ENCODE measurements at places on chromosomes 5 and 9.

DNA sequence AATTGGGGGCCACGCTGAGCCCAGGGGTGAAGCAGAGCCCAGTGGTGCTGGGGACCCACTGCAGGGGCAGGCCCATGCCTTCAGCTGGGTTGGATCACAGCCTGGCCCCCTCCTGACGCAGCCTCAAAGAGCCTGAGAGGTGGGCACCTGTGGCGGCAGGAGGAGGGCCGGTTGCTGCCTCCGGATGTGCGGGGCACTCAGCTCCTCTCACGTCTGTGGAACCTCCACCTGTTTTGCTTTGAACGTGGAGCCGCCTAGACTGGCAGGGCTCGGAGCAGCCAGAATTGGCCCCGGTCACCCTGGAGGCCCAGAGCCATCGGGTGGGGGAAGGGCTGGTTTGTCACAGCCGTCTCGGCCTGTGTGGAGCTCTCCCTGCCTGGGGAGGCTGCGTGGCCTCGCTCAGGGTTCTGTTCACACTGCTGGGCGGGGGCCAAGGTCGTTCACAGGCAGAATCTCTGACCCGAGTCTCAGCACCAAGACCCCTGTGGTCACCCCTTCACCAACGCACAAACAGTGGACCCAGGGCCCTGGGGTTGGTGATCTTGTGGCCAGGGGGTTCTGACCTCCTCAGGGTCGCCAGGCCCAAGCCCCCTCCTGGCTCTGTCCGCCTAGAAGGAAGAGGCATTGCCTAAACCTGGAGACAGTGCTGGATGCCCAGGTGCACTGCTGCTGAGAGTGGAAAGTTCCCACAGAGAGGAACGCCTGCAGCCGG, 9.2 kb upstream of the SLC9A3 start:
- DNase-seq = no peak

- DNase-seq = no peak
Observed at GRCh38 chr5:60483050-60483449, 216.9 kb downstream of the DEPDC1B start.

DNA sequence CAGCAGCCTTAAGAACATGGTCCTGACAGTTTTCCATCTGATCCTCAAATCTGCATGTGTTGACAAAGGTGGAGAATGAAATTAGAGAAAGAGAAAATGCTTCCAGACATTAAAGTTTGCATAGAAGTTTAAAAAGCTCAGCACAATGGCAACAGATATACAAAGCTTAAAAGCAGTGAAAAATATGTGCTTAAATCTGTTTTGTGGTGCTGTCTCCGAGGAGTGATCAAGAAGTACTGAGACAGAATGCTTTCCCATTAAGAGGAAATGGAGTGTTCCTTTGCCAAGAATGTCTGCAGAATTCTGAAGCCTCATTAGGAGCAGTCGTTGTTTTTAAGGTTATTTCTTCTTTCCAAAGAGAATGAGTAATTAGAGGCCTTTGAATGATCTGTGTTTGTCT, 131.4 kb downstream of the MCTP1 start:
- no peak for DNase-seq

- no peak for DNase-seq
Observed at GRCh38 chr5:141354900-141355469, at the start of gene PCDHGA4. Gene PCDHGA4, plus strand, starts transcription at chr5:141355021. Its CDS starts 87 bp downstream, at chr5:141355108.

GRCh38 chr5:55497712-55498111, 37.1 kb downstream of the PLPP1 start:
- DNase-seq = no peak
